ENCODE measurements at places on chromosomes 2 and 18. TPM values are rescaled to one million over a fixed set of nuclear protein-coding genes. Genes with fewer than 3 reads are reported as not detected.

The CHRNA1 gene
- 0.77 TPM for total RNA-seq

The MARCHF4 gene
- 7.8 TPM for total RNA-seq

The SGPP2 gene
- not detected for total RNA-seq

The AKAIN1 gene
- total RNA-seq: not detected

The NYAP2 gene
- not detected for total RNA-seq

The KCNG2 gene
- total RNA-seq: 2.2 TPM

The ASIC4 gene
- 0.23 TPM for total RNA-seq

The TAF1B gene
- total RNA-seq: 12.3 TPM

The IGFBP2 gene
- 184 TPM for total RNA-seq

The PPP1R1C gene
- total RNA-seq: not detected

The NTSR2 gene
- total RNA-seq: not detected

The TMEM37 gene
- total RNA-seq: 7.6 TPM

The RNU2-63P gene
- total RNA-seq: 106 TPM

The SLC19A3 gene
- 1.8 TPM for total RNA-seq

The RETSAT gene
- total RNA-seq: 26.6 TPM

The MALL gene
- 4.4 TPM for total RNA-seq

The SUCLG1 gene
- 51.6 TPM for total RNA-seq

The CFC1 gene
- total RNA-seq: not detected

The ADGRF3 gene
- total RNA-seq: not detected

The RSAD2 gene
- total RNA-seq: not detected

The INPP1 gene
- total RNA-seq: 12.8 TPM

The STK17B gene
- 16.7 TPM for total RNA-seq

The MPP4 gene
- total RNA-seq: 1.1 TPM

The RPRM gene
- total RNA-seq: 1.2 TPM

The ACVR1C gene
- not detected for total RNA-seq

The COL4A4 gene
- 15.9 TPM for total RNA-seq
